NCI-H524 treated with DMSO at 0.1 percent for 48 hours (cell line): ENCODE measurements at places on chromosomes 11 and 22.

GRCh38 chr11:78946945-78947902, 372.6 kb upstream of the NARS2 start:
- no peak for DNase-seq

DNA sequence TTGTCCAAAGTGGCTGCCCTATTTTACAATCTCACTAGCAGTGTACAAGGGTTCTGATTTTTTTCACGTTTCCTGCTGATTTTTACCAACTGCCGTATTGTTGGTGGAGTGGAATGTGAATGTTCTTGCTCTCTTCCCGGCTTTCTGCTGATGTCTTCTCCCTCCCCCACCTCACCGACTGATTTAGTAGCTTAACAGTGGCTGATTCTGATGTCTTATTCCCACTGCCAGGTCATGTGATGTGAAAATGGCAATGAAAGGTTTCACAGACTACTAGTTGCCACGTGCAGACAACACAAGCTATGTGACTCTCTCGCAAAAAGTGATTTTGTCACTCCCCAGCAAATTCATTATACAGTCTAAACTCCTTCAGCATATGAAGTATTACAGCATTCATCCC, 17.3 kb upstream of the NEU3 start:
- DNase-seq = no peak

DNA sequence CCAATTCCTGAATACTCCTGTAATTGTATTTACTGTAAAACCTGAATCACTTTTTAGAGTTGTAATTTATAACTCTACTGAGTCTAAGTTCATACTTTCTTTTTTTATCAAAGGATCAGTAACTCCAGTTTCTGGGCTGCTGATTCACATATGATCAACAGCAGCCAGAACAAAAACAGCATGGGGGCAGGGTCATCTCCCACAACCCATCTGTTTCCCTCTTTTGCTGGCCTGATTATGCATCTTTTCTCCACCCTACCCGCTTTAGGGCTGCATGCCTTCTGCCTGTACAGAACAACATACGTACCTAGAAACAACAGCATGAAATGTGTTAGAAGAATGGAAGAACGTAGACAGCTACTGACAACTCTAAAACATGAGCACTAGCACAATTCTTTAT, 76.0 kb downstream of the MRTFA start:
- DNase-seq = peak; percentile 32

- no peak for DNase-seq
Measured at GRCh38 chr11:23772081-23772480, 724.8 kb upstream of the LUZP2 start.

GRCh38 chr11:68214173-68215086, 1.3 kb upstream of the KMT5B start:
- no peak for DNase-seq

DNA sequence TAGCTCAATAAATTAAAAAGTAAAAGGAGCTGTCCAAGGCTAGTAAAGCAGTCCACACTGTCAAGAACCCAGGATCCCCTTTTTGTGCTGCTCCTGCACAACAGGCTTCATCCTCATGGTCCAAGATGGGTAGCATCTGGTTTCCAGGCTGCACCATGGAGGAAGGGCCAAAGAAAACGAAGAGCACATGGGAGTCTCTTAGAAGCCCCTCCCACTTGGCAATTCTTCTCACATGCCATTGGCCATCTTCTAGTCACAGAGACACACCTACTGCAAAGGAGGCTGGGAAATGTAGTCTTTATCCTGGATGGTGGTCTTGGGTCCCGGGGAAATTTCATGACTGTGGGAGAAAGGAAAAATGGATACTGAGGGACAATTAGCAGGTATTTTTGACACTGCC, 37.8 kb downstream of the PRR5L start:
- no peak for DNase-seq

- DNase-seq = no peak
Measured at GRCh38 chr11:122874991-122875390, 7.6 kb upstream of the JHY start.

GRCh38 chr11:34154059-34154875, 48.8 kb downstream of the NAT10 start:
- no peak for DNase-seq

DNA sequence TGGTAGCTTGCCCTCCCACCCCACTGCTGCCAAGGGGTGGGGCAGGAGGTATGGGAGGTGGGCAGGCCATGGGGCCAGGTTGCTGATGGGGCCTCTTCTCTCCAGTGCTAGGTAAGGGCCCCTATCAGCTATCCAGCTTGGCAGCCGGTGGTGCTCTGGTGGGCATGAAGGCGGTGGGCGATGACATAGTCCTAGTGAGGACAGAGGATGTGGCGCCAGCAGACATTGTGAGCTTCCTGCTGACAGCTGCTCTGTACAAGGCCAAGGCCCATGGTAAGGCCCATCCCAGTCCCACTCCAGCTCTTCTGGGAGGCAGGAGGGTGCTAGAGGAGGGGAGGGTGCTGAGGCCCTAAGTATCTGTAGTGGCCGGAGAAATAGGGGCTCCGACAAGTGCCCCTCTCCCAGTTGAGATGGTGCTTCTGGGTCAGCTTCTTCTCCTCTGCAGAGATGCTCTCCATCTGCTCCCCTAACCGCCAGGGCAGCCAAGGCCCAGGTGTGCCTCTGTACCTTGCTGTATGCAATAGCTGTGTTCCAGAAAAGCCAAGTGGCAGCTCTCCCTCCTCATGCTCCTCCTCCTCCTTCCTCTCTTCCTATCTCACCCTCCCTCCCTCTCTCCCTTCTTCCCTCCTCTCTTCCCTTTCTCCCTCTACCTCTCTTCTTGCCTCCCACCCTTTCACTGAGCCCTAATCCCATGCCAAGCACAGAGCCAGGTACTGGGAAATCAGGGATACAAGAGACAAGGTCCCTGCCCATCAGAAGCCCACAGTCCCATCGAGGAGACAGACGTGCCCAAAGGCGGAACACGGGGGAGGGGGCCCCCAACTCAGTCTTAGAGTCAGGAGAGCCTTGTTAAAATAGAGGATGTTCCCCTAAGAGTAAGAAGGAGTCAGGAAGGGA, 55.3 kb downstream of the OTOG start:
- DNase-seq = no peak

DNA sequence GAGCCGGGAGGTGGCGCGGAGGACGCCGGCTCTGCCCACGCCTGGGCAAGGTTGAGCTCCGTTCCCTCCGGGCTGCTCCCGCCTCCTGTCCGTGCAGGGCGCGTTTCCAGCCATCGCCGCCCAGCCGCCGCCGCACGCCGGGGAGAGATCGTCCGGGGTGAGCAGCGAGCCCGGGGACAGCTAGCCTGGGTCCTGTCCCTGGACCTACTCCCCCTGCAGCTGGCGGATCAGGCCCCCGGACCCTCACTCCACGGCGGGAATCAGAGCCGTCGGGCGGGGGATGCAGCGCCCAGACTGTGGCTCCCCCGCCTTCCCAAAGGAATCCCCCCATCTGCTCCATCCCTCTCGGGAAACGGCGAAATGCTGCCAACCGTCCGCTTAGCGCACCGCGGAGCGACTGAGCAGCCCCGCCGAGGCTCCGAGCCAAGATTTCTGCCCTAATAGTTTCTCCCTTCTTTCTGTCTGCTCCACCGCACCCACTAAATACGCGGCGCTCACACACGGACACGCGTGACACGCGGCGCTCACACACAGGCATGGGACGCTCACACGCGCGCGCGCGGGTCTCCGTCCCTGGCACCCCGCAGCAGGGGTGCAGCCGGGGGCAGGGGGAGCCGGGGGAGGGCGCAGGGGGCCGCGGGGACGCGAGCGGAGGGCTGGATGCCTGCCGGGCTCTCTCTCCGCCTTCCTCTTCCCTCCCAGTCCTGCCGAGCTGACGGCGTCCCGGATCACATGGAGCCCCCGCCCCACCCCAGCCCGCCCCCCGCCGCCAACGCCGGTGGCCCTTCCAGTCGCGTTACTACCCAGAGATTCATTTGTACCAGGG, at the start of gene KCNJ5:
Gene KCNJ5 (plus strand): TSS at position 814 of the 826 bp plus-strand sequence. CDS start 19,918 bp downstream, outside the sequence.
- DNase-seq = no peak

DNA sequence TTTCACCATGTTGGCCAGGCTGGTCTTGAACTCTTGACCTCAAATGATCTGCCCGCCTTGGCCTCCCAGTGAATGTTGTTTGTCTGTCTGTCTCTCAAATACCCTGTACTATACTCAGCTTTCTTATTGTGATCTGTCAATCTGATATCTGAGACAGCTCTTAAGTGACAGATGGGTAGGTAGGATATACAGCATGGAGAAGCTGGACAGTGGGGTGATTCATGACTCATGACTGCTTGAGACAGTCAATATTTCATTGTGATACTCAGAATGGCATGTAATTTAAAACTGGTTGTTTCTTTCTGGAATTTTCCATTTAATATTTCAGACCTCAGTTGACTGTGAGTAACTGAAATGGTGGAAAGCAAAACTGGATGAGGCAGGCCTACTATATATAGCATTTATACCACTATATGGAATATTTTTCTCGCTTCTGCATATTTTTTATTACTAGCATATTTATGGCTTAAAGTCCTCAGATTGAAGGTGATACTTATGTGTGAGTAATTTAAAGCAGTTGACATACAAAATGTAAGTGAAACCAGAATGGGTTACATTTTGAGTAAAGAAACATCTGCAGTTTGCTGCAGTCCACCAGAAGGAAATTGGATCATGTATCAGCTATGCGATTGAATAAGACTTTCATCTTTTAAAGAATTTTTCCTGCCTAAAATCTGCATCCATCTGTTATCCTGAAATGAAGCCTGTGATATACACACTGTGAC, 22.3 kb downstream of the ARHGAP42 start:
- DNase-seq = peak; percentile 35

DNA sequence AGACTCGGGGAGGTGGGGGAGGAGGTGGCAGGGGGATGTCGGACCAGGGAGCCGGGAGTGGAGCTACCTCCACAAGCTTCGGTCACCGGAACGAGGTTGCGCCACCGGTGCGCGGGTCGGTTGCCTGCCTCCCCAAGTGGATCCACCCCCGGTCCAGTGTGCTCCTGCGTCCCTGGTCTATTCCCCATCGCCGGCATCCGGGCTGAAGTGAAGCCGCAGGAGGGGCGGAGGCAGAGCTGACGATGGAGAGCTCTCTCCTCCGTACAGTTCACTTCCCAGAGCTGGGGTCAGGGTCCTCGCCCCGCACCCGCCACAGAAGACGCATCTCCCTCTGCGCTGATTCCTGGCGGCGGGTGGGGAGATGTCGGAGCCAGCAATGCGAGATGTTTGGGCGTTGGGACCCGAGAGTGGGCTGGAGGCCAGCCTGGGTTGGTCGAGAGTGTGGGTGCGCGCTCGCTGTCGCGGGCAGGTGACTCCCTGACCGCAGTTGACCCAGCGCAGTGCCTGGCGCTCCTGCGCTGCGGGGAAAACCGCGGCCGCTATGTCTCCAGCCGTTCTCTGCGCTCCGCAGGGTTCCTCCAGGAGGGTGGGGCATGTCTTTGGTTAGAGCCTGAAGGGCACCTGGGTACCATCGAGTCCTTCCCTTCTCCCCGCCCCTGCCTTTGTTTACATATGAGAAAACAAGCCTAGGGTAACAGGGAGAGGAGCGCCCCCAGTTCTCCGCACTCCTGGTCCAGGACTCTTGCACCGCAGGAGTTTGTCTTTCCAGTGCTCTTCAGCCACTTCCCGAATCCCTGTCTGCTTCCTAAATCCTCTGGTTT, 1.7 kb downstream of the C11orf96 start:
- no peak for DNase-seq

- no peak for DNase-seq
Measured at GRCh38 chr22:40363059-40363458, 7.3 kb upstream of the SGSM3 start.

GRCh38 chr11:8720352-8720751, 37.8 kb downstream of the RPL27A start:
- DNase-seq = no peak

DNA sequence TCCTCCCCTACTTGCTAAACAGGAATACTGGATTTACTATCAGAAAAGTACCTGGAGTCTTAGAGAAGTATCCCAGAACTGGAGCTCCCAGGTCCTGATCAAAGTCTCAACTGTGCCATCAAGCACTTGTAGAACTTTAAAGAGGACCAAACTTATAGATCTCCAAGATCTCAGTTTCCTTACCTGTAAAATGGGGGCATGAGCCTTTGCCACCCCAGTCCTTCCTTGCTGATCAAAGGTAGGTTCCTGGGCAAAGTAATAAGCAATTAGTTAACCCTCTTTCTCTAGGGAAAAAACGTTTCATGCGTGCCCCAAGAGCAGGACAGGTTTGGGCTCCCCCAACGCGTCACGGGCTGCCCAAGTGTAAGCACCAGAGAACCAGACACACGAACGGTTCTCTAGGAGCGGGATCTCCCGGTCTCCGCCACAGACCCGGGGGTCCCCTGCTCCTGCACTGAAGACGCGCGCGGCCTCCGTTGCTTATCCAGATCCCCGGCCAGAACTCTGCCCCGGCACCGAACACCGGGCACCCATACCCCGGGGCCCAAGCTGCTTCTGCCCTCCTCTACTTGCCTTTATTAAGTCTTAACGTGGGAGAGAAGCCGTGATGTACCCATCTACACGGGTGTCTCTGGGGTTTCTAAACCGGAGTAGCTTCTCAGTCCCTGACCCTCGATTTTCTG, 505 bp downstream of the ZNF214 start:
- DNase-seq = no peak

GRCh38 chr11:27290261-27291050, 72.6 kb downstream of the CCDC34 start:
- no peak for DNase-seq

- DNase-seq = no peak
Measured at GRCh38 chr11:73295241-73295995, 12.7 kb upstream of the ARHGEF17 start.

DNA sequence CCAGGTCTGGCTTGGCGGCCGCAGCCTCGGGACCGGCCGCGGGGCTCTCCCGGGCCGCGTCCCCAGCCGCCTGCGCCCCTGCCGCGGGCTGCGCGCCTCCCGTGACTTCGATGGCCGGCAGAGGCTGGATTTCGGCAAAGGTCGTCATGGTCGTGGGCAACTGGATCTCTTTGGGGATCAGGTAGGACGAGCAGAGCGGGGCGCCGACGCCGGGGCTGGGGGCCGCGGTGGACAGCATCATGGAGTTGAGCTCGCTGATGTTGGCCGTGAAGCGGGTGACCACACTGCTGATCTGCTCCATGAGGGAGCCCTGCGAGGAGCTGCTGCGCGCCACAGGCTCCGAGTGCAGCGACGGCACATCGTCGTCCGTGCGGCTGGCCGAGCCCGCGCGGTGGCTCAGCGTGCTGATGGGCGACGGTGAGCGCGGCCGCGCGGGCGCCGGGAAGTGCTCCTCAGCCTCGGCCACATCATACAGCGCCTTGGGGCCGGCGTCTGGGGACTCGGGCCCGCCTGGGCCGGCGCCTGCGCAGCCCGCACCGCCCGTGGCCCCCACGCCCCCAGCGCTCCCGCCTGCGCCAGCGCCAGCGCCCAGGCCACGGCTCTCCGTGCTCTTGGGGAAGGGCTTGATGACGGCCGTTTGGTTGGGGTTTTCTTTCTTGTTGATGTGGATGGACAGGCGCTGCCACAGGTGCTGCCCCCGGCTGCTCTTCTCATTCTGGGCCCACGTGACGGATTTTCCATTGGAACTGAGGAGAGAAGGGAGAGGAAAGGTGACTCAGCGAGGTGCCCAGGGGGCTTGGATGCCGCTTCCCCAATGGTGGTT, 171.4 kb upstream of the CTSC start:
- no peak for DNase-seq

GRCh38 chr11:68927280-68928135, 23.8 kb downstream of the IGHMBP2 start:
- DNase-seq = no peak
